Activated CD8-positive, alpha-beta memory T cell treated with anti-CD3 and anti-CD28 coated beads, Interleukin-2, amount 10 ng/mL, durations not matched to agents 7 days and 5 days (primary cell): ENCODE measurements at places on chromosomes 2 and 18.
A peak's percentile ranks its signal among the peaks of the same experiment; 100 is the strongest.

GRCh38 chr2:19886261-19886660 lies 15.5 kb downstream of the TTC32 start:
- peak; percentile 34 for DNase-seq

DNA sequence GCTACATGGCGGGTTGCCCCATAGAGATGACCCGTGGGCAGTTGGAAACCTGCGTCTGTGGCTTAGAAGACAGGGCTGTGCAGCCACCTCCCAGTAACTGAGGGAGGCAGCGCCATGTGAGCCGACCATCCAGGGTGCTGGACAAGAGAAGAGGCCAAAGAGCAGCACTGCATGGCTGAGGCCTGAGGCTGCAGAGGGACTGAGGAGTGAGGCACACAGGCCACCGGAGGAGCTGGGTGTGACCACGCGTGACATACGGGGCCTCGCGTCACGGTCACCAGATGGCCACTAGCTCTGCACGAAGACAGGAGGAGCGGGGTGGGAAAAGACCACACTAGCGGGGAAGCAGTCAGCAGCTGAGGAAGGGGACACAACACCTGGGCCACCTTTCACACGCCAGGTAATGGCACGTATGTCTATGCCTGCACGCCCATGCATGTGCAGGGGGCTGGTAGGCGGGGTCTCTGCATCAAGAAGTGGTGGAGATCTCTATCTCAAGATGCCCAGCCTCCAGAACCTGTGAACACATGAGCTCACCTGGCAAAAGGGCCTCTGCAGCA lies 61.4 kb downstream of the NDUFA10 start:
- no peak for DNase-seq

DNA sequence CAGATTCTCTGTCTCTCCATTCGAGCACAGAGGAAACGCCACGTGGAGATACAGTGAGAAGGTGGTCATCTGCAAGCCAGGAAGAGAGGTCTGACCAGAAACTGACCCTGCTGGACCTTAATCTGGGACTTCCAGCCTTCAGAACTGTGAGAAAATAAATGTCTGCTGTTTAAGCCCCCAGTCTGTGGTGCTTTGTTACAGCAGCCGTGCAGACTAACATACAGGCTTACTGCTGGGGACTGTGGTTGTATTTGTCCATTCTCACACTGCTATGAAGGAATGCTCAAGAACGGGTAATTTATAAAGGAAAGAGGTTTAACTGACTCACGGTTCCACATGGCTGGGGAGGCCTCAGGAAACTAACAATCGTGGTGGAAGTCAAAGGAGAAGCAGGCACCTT lies 432.7 kb downstream of the IRS1 start:
- DNase-seq, result no peak

- no peak for DNase-seq
These were observed 31.8 kb upstream of the RIOK3 start for GRCh38 chr18:23421277-23421676.

DNA sequence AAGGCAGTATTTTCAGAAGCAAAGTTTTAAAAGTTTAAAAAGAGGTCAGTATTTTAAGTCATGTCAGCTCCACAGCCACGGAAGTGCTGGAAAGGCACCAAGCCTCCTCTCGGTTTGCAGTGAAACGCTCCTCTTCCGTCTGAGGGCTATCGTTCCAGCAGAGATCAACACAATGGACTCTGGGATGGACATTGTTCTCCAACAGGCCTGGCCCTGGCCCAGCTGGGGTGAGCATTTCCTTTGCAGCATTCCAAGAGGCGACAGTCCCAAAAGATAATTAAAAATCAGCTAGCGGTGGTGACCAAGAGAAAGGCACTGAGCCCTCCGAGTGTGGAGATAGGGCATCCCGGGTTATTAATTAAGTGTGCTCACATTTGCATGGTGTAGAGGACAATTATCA lies 95.9 kb upstream of the LCLAT1 start:
- DNase-seq, result no peak

GRCh38 chr2:158297120-158297519 lies 159.4 kb downstream of the CCDC148 start:
- DNase-seq, result no peak

- DNase-seq, result no peak
These were observed 112.2 kb downstream of the MAP4K4 start for GRCh38 chr2:101809698-101810097.

DNA sequence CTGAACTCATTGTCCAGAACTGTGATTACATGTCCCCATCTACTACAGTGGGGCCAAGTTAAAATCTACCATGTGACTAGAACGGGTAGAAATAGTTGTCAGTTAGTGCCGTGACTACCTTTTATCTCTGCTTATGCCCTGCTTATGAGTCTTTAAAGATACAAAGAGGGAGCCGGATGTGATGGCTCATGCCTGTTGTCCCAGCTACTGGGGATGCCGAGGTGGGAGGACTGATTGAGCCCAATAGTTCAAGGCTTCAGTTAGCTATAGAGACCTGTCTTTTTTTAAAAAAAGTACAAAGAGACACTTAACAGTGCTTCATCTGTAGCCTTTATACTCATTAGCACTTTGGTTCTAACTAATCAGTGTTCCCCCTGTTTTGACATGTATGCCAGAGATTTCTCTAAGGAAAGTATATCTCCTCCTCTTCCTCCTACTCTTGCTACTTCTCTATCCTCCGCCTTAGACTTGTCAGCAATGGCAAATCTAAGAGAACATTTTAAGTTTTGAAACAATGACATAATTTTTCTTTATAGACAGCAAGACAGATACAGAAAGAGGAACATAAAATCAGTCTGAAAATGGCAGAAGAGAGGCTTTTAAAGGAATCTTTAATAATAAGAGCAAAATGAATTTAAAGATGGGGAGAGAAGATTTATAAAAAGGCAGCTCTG lies 45.0 kb downstream of the NBEAL1 start:
- no peak for DNase-seq

DNA sequence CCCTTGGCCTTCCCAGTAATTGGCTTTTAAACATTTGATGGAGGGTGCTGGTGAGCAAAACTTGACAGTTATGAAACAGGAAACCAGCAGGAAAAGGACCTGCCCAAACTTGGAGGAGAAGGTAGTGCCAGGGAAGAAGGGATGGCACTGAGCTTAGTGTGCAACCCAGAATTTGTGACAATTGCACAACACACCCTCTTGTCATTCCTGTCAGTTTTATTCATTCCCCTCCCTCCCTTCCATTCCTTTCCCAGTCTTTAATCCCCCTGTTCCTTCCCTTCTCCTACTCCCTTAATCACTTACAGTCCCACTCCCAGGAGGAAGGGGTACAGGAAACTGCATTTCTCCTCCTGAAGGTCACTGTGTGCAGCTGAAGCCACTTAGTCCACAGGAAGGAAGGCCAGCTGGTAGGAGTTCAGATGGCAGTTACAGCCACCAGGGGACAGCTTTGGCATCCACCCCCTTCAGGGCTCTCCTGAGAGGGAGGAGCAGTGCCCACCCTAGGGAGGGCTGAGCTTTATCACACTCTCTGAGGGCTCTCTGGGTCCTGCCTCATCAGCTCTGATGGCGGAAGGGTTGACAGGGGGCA lies 24.0 kb upstream of the SIGLEC15 start:
- no peak for DNase-seq

DNA sequence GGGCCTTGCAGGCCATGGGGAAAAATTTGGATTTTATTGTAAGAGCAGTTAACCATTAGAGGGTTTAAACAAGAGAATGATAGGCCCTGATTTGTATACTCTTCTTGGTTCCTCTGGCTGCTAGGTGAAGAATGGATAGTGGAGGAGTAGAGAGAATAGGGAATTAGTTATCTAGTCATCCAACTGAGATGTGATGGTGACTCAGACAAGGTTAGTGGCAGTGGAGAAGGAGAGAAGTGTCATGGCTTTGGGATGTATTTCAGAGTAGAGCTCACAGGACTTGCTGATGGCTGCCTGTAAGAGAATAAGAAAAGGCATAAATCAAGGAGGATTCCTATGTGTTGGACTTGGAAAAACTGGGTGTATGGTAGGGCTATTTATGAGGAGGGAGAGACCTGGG lies 169.4 kb downstream of the PLCL1 start:
- DNase-seq, result no peak

DNA sequence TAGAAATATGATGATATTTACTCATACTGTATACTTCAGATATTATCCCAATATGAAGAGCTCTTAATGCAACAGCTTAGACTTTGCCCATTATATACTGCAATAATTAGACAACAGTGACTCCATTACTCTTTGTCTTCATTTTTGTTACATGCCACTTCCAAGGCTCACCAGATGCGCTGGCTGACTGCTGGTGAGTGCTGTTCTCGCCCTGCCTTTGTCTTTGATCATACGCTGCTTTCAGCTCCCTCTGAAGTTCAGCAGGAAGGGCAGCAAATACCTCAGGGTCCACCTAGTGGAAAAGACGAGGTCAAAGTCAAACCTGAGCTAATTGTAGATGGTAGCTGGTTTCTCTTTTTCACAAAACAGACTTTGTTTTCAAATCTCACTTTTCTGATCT lies 66.3 kb downstream of the EIF5B start:
- no peak for DNase-seq

DNA sequence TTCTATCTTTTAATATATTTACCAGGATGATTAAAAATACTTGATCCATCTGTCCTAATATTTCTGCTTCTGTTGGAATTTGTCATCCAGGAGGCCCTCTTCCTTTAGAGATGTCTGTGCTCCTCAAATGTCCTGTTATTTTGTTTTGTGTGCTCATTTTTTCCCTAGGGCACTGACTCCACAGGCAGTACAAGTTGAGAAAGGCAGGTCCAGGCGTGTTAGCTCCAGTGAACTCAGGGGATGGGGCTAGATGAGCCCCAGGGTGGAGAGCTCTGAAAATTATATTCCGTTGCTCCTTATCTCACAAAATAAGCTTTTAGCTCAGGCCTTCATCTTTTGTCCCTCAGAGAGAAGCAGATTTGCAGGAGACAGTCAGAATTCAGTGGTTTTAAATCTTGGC lies 105.7 kb downstream of the SLC4A3 start:
- no peak for DNase-seq

- peak; percentile 66 for DNase-seq
These were observed 53.2 kb downstream of the FAM168B start for GRCh38 chr2:131039908-131040660.

GRCh38 chr2:63871864-63872263 lies 30.2 kb downstream of the UGP2 start:
- no peak for DNase-seq

DNA sequence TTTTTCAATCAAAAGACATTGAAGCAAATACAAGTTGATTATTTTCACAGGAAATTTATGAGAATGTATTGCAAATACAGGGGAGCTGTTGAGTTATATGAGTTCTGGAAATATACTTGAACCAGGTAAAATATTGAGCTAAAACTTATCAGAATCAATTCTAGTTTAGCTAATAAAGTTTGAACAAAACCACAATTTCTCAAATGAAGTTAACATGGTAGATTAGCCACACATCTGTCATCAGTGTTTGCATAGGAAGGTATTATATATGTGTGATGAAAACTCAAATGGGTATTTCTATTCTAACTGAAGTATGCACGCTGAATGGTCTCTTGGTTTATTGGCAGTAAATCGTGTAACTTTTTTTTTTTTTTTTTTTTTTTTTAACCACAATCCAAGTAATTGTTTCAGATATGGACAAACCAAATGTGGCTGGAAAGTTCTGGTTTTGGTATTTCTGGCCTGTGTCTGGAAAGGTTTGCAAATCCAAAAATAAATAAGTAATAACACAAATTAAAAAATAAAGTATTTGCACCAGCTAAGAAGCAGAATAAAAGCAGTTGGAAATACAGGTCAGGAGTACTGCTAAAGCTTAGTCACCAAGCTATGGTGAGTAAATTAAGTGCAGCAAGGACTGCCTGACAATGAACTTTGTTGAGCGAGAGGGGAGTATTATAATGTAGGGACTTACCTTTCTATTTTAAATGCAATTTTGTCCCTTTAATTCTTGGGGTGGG lies 479.1 kb upstream of the FANCL start:
- DNase-seq, result no peak
